ENCODE measurements at places on chromosomes 16 and 17.

DNA sequence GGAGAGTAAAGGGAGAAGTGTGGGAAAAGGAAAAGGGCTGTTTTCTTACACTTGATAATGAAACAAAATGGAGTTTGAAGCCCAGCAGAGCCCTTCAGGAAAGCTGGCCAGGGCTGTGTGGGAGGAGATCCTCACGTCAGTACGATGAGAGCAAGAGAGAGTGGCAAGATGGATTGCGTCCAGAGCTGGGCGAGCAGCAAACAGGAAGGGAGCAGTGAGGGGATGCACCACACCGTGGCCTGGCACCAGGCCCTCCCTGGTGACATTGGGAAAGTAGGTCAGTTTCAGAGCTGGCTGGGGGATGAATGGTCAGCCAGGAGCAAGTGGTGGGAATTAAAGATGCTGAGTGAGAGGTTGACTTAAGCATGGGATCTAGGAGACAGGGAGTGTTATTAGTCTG lies 273.6 kb downstream of the GRIN2A start:
- DNase-seq = no peak

DNA sequence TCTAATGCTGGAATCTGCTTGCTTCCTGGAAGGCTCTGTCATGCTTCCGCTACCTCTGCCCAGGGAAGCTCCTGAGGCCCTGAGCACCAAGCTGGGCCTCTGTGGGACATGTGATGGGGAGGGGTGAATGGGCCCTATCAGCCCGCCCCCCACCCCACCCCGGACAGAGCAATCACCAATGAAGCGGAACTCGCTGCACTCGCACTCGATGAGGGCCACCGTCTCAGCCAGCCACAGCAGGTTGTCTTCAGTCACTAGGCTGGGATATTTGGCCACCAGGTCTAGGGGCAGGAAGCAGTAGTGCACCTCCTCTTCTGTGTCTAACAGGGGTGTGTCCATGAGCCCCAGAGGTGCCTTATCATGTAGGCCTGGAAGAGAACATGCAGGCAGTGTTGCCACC lies 23.6 kb downstream of the KCTD19 start:
- DNase-seq = no peak

- no peak for DNase-seq
Measured at GRCh38 chr16:85457366-85457765, 155.8 kb upstream of the GSE1 start.

DNA sequence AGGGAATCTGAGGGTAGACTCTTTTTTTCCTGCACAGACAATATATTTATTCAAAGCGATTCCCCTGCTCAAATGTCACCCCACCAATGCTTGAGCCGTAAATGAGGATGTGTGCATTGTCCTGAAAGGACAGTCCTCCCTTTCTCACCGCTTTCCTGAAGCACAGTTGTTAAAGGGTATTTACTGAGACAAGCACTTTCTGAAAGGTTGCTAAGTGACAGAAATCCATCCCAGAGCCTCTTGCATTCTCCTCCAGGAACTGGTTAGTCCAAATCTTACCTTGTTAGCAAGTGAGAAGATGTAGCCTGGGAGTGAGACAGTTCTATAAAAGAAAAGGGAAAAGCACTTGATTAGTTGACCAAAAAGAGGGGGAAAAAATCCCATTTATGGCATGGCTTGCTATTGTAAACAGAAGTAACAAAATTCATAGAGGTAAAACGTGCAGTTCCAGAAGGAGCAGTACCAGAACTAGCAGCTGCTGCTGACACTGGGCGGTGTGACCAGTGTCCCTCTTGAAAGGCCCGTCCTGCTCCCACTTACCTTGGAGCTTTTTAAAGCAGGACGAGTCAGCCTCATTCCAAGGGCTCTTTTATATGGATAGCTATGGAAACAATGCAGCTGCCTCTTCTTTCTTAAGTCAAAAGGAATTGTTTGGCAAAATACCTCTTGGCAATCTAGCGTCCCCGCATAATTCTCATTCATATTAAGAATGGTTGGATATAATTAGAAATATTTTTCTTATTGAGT lies at the start of gene MYH2:
Gene MYH2 (minus strand): TSS at position 563 of the 747 bp plus-strand sequence. CDS start 1,738 bp downstream, outside the sequence.
- no peak for DNase-seq

DNA sequence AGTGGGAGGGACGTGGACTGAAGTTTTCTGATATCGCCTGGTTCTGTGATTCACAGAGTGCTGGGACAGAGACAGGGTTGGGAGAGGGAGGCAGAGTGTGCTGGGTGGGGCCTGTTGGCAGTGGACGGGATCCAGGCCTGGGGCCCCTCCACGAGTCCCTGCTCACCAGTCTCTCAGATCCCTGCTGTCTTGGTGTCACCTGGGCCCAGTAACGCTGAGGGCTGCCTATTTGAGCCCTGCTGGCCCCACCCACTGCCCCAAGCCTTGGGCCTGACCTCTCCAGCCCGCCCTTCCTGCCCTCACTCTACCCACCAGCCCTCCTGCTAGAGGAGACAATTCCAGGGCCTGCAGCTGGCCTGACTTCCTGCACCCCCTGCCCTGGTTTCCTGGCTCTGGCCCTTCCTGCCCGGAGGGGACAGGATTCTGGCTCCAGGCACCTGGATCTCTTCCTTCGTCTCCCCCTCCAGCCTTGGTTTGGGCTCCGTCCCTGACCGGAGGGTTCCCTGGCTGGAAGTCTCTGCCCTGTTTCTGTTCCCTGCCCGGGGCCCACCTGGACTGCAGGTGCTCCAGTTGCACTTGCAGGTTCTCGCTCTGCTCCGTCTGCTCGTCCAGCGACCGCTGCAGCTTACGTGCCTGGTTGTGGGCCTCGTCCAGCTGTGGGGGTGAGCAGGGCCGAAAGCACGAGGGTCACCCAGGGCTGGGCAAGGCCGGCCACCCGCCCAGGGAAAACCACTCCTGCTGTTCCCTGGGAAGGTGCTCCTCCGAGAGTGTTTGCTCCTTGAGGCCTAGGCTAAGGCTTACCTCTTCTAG lies 21.4 kb downstream of the CCDC102A start:
- DNase-seq = no peak

DNA sequence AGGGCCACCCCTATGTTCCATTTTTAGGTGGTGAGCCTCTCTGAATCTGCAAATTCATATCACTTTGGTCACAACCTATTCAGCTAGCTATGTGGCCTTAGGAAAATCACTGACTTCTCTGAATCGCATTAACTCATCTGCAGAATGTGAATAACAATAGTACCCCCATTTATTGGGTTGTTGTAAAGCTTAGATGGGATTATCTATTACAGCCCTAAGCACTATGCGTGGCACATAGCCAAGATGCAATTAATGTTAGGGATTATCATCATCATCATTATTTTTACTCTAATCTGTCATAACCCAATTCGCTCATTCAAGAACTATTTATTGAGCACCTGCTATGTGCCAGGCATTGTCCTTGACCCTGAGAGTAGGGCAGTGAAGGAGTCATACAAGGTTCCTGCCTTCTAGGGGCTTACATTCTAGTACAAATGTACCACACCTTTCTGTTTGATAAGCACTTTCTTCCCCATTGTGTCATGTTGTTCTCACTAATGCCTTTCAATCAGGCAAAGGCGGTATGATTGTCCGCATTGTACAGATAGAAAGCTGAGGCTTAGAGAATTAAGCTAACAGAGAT lies 38.5 kb downstream of the CHD9 start:
- DNase-seq = no peak

- DNase-seq = no peak
Measured at GRCh38 chr16:25217921-25218320, 1.2 kb downstream of the AQP8 start.

DNA sequence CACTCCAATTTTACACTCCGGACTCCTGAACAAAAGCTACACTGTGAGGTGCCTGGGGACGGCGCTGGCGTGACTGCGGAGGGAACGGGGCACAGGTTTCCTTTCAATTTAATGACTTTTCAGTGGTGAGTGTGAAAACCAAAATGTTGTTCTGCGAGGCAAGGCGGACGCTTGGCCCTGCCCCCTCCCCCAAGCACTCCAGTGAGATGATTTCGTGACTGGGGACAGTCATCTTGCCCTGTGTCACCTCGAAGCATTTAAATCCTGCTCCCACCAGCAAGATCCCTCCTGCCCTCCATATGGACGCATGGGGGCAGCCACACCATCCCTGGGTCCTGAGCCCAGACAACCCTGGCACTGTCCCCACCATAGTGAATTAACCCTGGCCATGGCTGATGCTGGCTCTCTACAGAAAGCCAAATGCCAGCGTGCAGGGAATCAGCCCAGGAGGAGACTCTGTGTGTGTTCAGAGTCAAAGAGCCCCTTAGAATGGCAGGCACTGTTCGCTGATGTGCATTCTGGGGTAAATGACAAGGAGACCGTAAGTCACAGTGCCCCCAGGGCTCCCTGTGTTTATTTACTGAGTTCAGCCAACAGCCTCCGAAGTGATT lies 41.0 kb downstream of the C16orf95 start:
- no peak for DNase-seq

- peak; percentile 97 for DNase-seq
Measured at GRCh38 chr16:56389554-56389953, 35.8 kb downstream of the AMFR start.

DNA sequence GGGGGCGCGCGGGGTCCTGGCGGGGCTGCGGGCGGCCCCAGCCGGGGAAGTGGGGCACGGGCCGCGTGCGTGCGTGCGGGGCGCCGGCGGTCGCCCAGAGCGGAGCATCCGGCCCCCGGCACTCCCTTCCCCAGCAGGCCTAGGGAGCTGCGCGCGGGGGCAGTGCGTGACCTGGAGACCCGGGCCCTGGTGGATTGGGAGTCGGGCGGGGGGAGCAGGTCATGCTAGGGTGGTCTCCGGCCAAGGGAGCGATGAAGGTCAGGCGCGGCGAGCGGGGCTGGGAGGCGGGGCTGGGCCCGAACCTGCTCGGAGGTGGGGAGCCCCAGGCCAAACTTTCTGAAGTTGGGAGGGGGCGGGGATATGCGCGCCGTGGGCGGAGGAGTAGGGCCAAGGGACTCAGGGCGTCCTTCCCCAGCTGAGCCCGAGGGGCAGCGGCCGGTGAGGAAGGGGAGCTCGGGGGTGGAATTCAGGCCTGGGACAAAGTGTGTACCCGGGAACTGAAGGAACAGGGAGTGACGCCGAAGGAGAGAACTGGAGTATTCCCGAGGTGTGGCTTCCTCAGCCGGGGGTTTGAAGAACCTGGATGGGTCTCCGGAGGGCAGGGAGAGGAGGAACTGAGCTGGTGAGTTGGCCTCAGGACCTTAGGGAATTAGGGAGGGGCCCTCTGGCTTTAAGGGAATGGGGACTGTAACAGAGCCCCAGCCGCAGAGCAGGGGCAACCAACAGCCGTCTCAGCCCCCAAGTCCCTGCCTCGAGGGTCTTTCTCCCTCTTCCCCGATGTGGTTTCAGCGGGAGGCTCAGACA lies 589 bp downstream of the XYLT2 start:
- no peak for DNase-seq

GRCh38 chr17:33481652-33482051 lies 188.6 kb upstream of the ASIC2 start:
- DNase-seq = no peak

- peak; percentile 86 for DNase-seq
Measured at GRCh38 chr16:21302898-21303528, 24.9 kb upstream of the CRYM start.

DNA sequence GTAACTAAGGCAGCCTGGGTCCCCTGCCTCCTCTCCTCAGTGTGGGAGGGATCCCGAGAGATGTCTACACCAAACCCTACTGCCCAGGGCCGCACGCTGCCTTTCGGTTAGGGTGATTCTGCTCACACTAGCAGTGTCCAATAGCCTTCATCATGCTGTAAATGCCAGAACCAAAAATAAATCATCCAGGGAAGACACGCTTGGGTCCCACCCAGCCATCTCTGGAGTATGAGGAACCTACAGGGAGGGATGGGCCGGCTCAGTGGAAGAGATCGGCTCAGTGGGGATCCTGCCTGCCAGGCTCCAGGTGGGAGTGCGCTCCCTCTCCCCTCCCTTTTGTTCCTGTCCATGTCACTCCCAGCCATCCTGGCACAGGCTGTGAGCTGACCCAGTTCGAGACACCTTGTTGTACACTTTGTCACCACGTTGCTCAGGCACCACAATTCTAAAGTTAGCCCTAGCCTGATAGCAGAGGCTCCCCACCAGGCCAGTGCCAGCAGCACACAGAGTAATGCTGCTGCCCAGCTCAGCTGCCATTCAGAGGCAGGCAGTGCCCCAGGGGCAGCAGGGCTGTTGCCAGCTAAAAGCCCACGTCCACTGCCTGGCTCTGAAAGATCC lies 24.5 kb downstream of the PEMT start:
- no peak for DNase-seq

DNA sequence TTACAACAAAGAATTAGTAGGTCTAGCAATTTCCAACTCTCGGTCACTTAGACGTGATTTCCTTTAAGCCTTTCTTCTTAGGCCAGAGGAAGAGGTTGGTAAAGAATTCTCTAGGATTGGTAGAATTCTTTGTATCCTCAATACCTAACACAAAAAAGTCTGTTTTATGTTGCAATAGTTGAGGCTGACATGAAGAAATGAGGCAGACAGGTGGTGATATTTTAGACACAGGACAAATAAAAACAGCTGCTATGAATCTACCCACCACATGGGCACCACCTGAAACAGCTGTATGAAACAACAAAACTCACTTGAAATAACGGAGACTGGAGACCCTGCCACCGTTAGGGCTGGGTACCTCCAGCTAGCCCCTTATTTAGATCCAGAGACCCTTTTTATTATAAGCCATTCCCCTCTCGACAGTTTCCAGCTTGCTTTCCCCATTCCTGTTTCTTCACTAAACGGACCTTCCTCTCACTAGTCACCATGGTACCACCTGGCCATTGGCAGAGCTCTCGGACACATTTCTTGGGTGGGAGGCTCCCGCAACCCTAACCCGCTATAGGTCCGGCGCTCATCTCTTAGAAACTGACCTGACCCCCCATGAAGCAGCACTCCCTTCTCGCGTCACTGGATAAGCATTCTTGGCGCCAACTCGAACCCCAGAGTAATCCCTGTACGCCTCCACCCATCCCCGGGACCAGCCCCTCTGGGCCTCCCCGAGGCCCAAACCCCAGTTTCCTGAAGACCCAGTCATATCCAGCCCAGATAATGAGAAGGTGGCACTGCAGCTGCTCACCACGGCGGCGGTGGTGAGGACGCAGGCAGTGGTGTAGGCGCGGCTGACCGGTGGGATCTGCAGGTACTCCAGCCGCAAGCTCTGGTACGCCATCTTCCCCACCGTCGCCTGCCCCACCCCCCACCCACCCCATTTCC lies at the start of gene DERL2:
Gene DERL2 (minus strand): TSS at position 909 of the 936 bp plus-strand sequence. CDS start 17 bp downstream, at position 892.
- DNase-seq = peak; percentile 34

GRCh38 chr17:50818921-50819657 lies 16.3 kb upstream of the WFIKKN2 start:
- no peak for DNase-seq

DNA sequence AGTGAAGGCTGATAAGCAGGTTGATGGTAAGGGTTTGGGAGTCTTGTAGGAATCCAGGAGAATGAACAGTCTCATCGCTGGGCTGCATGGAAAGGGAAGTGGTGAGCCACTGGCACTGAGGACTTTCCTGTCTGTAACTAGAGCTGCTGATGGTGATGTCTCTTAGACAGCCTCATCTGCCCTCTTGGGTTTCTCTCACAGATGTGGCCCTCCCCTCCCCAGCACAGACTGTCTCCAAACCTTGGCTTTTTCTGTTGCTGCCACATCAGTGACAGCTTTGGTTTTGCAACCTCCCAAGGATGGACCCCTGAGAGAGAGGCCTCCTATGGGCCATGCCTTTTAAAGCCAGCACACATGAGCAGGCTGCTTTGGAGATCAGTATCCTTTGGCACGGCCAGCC lies 16.9 kb downstream of the PLCG2 start:
- no peak for DNase-seq
